ENCODE measurements at places on chromosomes 6 and 20.
A peak's percentile ranks its signal among the peaks of the same experiment; 100 is the strongest.

- DNase-seq = no peak
Measured at GRCh38 chr6:112307707-112308106, 39.4 kb upstream of the RFPL4B start.

DNA sequence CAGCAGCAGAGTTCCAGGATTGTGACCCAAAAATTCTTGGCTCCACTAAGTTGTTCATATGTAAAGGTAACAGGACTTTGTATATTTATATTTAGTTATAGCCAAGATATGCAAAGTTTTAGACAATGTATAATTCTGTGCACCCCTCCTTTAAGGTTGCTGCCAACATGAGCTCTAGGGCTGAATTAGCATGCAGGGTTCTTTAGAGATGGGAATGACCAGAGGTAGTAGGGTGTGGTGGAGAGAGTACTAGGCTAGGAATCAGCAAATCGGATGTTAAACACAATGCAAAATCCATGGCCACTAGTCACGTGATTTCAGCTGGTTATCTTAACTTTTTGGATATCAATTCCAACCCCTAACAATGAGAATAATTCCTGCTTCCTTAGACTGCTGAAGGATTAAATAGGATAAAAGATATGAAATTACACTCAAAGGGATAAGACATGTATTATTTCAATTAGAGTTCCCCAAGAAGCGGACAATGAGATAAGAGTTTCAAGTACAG lies 260.3 kb upstream of the RNF24 start:
- DNase-seq = no peak

GRCh38 chr6:39128106-39128505 lies 13.1 kb upstream of the SAYSD1 start:
- DNase-seq = no peak

DNA sequence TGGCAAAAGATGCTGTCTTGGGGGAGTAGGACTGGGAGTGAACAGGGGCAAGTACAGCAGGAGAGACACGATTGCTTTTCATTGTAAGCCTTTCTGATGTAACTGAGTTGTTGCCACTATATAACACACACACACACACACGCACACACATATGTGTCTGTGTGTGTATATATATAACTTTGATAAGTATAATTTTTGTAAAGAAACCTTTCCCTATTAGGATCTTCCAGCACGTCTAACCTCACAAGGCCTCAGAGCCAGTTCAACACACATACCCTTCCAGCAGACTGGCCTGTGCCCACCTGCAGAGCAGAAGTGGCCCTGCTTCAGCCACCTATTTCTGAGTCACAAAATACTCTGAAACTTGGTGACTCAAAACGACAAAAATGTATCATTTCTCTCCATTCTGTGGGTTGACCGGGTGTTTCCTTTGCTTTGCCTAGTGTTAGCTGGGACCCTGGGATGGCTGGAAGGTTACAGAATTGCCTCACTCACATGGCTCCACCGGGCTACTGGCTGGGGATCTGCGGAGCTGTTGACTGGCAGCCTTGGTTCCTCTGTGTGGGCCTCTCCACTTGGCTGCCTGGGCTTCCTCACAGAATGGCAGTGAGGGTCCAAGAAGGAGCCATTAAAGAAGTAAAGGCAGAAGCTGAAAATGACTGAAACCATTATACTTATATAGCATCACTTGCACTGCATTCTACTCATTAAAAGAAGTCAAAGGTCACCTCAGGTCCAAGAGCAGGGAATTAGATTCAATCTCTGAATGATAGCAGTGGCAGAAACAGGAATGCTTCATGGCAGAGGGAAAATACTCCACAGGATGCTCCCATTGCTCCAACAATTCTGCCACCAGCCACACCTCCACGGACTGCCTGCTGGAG lies 126.4 kb downstream of the BANF2 start:
- DNase-seq = no peak

- no peak for DNase-seq
Measured at GRCh38 chr6:150418827-150419594, 50.2 kb downstream of the IYD start.

GRCh38 chr6:90849686-90850085 lies 262.8 kb upstream of the MAP3K7 start:
- DNase-seq = no peak

DNA sequence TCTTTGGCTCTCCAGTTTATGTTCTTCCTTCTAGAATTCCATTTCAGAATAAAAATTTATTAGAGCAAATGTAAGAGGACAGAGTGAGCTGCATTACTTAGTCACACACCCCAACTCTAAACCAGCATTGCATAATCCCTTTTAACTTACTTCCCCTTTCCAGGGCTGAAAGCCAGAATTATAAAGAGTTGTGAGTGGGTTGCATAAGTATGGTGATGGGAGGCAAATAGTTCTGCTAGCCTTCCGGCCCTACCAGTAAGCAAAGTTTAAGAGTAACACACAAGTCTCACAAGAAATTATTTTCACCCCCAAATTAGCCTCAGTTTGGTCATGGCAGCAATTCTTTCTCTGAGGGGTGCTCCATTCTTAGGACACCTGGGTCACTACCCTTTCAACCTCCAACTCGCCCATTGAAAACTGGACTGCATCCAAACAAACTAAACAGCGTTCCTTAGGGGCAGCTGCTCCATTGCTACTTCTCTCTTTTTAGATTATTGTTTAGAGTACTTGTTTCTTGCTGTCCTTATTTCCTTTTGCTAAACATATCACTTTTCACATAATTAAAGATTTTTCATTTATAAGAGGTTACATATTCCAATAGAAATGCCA lies 1.6 kb downstream of the KIAA0408 start:
- DNase-seq = no peak

DNA sequence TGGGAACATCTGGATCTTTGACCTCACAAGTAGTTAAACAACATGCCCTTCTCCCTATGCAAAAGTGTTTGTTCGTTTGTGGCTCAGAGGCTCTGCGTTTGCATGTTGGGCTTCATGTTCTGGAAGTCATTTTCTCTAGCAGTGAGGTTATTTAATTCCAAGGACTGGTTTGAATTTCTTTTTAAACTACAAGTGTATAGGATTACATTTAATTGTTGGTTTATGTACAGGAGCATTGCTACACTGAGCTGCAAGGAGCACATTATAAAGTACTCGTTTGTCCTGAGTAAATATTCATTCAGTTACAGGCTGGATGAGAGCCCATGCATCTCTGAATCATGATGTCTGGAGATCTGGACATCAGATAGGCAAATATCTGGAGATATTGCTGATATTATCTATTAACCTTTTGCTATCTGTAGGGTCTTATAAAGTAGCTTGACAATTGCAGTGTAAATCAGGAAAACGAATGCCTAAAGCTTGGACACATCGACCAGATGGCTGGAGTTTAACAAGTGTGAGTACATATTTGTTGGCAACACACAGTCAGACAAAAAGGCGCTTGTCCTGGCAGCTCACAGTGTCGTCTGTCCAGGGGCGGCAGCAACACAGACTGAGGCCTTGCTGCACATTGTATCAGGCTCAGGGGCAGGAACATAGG lies 84.6 kb downstream of the PDE7B start:
- peak; percentile 54 for DNase-seq

DNA sequence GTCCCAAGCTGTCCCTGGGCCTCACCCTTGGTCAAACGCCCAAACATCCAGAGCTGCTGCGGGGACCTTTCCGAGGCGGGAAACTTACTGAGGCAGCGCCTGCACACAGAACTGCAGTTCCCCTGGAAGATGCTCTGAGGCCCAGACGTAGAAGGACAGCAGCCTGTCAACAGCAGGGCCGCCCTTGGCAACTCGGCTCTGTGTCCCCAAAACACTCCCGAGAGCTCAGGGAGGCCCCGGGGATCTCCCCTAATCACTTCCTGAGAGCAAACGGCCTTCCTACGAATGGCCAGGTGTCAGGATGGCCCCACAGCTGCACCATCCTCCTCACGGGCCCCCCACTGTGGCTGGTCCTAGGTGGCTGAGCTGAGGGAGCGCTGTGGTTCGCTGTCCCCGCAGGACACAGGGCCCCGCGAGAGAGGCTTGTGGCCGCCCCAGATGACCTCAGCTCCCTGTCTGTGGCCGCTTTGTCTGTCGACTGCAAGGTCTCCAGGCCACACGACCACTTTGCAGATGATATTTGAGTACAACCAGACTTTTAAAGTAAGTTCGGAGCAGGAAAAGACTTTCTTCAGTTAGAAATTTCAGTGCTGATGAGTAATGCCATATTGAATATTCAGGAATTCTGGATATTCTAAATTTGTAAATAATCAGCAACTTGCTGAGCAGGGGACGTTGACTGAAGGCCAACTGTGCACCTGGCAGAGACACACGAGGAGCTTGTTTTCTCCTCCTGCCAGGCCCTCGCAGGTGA lies 46.0 kb downstream of the DLL1 start:
- DNase-seq = no peak

DNA sequence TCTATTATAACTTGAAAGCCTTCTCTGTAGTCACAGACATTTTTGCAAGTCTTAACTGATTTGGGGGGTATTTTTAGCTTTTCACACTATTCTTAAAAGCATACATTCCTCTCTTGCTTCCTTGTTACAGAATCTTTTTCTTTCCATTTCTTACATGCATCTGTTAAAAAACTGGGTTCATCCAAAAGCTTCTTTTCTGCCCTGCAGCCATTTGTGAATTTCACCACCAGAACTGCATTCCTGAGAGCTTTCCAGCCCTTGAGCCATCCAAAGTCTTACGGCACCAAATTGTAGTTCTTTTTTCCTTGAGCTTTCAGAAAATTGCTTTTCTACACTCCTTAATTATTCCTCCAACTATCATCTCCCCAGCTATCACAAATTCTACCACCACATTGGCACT lies 19.7 kb upstream of the GSTA4 start:
- peak; percentile 68 for DNase-seq

DNA sequence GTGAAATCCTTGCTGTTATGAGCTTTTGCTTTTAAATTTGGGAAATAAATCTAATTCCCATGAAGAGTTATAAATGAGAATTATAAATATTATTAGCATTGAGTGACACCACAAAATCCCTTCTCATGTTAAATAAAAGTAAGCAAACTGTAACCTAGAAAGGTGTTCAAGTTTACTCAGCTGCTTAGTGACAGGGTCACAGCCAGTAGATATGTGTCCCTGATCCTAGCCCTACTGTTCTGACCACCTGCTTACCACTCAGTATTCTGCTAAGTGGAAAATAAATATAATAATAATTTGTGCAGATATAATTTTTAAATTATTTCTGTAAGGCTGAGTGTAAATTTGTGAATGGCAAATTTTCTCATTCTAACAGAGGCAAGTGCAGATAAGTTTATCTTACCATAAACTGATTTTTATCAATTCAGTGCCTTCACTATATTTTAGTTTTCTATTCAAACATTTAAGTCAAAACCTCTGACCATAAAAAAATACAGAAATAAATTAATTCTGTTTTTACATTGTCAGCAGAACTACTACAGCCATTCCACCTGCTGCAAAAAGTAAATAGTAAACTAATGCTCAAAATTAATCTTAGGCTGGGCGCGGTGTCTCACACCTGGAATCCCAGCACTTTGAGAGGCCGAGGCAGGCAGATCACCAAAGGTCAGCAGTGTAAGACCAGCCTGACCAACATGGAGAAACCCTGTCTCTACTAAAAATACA lies 118.2 kb downstream of the TENT5A start:
- no peak for DNase-seq

Measured in PC-9 (cell line).